ENCODE measurements at places on chromosomes 7 and 10.

DNA sequence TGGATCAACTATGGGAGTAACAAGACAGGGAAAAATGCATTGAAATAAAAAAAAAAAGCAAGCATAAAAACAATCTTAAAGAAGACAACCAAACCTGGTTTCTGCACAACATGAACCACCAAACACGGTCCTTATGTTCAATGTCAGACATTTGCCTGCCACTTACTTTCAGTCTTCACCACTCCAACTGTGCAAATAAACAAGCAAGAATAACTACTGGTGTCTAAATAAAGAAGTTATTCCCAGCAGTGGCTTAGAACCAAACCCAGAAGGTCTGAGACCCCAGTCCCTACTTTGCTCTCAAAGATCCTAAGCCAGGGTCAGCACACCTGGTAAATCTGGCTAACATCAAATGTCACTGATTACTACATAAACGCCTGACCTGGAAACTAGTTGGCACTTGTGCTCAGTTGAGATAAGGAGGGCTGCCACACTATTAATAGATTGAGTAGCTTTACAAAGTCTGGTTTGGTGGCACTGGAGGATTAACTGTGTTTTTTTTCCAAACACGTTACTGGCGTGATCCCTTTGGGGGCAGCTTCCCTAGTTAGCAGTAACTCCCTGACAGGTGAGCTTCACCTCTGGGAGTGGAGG is 62.7 kb upstream of the ABLIM1 start:
- DNase-seq, result no peak

GRCh38 chr10:100713049-100713858 is 32.1 kb upstream of the PAX2 start:
- DNase-seq, result no peak

DNA sequence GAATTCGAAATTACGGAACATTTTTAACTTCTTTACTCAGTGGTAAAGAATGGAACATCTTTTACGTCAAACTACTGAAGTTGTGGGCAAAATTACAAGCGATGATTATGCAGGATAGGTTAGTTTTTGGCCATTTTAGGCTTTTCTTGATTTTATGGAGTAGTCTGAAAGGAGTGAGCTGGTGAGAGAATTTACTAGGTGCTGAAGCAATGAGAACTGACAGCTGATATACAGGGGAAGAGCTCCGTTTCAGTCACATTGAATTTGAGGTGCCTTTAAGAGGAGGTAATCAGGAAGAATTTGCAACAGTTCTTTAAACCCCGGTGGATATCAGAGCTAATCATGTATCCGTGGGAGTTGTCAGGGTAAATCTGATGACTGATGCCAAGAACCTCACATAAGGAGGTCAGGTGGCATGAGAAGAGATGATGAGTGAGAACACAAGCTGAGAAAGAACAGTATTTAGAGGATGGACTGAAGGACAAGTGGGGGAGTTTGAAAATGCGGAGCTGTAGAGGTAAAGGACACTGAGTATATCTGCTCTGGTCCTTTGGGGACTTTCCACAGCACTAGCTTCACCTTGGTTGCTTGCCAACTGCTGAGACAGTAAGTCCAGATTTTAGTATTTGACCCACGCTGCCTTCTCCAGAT is 104.3 kb downstream of the AHR start:
- DNase-seq, result no peak

DNA sequence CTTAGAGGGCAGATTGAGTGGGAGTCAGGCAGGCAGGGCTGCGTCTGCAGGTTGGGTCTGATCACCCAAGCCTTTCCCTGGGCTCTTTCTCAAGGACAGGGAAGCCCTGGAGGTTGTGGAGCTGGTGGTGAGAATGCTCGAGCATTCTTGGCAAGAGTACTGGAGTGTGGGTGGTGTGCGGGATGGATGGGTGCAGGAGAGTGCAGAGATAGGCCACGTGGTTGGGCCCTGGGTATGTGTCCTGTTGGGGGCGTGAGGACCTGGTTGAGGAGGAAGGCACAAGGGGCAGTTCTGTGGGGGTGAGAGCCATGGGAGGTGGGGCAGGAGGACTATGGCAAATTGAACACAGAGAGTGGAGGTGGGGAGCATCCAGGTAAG is 135.9 kb downstream of the PTPN20 start:
- DNase-seq, result no peak

DNA sequence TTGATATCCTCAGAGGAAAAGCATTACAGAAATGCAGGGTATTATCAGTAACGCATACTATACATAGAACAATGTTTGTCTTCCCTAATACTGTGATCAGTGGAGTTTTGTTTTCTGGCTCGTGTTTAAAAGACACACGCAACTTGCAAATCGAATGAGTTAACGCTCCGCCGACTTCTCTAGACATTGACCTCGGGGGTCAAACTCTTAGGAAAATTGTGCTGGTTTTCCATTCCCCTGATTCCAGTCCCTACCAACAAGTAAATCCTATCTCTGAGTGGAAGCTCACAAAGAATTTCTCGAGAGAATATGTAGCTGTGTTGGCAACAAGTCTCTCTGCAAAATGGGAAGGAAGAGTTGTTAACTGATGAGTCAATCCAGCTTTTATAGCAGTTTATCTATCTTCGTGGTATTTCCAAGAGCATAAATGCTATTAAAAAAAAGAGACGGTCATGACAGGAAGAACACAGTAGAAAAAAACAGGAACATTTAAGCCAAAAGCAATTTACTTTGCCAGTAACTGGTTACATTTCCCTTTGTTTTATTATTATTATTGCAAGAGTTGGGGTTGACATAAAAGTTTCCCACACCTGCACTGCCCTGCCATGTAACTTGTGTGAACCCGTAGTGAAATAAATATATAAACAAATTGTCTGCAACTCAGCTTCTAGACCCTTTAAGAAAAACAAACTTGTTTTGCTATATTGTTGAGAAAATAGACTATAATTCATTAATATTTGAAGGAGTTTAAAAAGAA is 144.4 kb downstream of the ARID5B start:
- DNase-seq, result peak; percentile 12

GRCh38 chr7:22338877-22339276 is 18.1 kb downstream of the RAPGEF5 start:
- DNase-seq, result no peak

- no peak for DNase-seq
These were observed 5.3 kb downstream of the TCAF1 start for GRCh38 chr7:143896667-143897066.

DNA sequence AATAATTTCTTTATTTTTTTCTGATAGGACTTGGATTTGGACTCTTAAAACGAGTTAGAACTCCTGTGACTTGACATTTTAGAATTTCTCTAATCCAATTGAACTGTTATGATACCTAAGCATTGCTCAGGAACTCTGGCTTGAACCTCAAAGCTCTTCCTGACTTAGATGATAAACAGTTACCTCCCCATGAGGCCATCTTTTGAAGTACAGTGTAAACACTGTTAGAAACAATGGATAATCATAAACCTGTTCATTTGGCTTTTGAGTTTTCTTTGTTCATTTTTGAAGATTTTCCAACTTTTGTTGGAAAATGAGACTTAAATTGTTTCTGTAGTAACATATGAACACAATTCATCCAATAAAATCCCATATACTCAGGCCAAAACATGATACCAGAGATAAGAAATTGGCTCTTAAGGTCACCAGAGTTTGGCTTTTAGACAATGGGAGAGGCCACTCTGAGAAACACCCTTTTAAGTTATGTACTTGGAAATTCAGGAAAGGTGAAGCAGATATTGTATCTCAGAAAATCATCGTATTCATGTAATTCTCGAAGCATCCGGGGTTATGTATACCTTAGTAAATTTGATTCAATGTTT is 59.6 kb downstream of the RUNDC3B start:
- DNase-seq, result no peak

DNA sequence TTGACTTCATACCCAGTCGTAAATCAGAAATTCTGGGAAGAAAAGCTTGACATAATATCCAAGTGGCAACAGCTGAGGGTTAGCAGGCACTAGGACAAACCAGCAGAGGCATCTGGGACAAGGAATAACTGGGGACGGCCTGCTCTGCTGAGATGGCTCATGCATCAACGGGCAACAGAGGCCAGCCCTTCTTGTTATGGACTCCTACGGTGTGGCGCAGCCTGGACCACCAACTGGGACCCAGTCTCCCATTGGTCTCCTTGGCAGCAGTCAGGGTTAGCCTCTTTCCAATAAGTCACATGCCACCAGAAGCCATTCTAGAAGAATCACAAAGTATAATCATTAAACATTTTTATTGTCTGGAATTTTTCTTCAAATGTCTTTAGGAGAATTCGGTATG is 15.0 kb downstream of the FGFR2 start:
- no peak for DNase-seq

- no peak for DNase-seq
These were observed 10.6 kb upstream of the GIMAP4 start for GRCh38 chr7:150556521-150557138.

GRCh38 chr10:133179651-133180050 is 19.6 kb downstream of the KNDC1 start:
- no peak for DNase-seq

GRCh38 chr7:115840702-115841101 is 189.9 kb downstream of the TFEC start:
- DNase-seq, result no peak

DNA sequence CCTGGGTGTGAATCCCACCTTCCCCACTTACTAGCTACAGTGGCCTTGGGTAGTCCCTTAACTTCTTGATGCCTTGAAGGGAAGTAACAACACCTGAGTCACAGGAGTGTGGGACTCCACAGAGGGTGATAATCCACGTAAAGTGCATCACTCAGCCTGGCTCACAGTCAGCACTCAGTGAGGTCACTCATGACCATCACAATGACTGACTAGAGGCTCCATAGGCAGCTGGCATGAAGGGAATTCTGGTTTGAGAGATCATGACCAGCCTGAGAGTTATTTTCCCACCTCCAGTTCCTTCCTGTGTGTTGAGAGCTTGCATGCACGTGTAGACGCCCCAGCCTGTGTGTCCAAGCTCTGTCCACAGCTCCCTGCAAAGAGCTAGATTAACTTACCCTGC is 34.8 kb downstream of the NEUROG3 start:
- no peak for DNase-seq

- no peak for DNase-seq
These were observed 57.2 kb upstream of the LBX1 start for GRCh38 chr10:101286248-101287046.
